ENCODE measurements at places on chromosomes 4 and X.

- no peak for DNase-seq
These were observed 33.9 kb downstream of the TMPRSS11A start for GRCh38 chr4:67929426-67929825.

DNA sequence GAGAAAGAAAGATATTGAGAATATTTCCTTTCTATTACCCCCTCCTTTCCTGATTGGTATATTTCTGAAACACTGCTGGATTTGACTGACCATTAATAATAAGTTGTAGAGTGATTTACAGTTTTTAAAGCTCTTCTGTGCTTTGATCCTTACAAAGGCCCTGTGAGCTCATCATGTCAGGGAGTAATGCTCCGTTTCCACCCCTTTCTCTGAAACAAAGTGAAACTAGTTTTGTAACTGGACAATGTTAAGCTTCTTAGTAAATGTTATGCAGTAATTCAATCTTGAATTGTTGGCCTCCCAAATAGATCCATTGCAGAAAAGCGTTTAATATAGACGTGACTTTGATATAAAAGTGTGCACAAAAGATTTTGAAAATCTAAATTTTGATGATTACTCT lies 190.1 kb upstream of the GNPDA2 start:
- DNase-seq, result no peak

DNA sequence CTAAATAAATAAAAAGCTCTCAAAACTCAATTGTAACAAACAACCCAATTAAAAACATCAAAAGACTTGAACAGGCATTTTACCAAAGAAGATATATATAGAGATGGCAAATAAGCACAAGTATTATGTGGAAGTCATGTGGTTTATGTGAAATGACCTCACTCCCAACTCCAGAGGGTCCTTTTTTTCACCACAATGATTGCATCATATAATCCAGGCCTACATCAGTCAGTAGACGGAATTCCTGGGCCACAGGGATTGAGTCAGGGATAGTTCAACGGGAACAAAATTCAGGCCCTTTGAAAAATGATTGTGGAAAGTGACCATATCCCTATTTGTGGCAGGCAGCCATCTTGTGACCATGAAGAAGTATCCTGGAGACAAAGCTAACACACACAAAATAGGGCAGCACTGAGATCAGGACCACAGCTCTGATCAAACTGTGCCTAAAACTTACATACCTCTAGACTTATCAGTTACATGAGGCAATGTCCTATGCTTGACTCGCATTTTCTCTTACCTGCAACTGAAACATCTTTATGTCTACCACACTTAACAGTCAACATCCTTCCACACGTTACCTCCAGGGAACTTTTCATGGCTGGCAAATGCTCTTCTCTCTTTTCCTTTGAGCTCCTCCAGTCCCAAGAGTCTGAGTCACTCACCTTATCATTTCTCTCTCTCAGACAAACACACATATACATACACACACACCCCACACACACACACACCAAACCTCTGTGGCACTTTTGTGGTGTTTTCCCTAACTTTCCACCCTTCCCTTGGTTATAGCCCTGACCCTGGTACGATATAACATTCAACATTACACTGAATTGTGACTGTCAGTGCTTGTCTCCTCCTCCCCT lies 113.5 kb downstream of the PHF8 start:
- DNase-seq, result no peak

GRCh38 chr4:78002260-78002659 lies 54.9 kb upstream of the FRAS1 start:
- DNase-seq, result no peak

DNA sequence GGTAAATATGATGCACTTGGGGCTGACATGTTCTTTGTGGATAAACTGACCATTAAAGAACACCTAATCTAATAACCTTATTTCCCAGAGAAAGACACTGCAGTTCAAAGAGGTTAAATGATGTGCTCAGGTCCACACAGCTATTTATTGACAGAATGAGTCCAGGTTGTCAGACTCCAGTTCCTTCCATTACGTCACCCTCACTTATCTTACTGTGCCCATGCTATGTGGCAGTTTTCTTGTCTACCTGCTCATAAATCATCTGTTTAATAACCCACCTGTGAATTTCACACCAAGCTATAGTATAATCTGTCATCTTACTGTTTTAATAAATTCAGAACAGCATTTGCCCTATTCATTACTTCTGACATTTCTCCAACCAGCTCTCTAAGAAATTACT lies 36.7 kb downstream of the QRFPR start:
- DNase-seq, result no peak

- no peak for DNase-seq
These were observed 117.0 kb downstream of the TBL1X start for GRCh38 chrX:9581771-9582385.

DNA sequence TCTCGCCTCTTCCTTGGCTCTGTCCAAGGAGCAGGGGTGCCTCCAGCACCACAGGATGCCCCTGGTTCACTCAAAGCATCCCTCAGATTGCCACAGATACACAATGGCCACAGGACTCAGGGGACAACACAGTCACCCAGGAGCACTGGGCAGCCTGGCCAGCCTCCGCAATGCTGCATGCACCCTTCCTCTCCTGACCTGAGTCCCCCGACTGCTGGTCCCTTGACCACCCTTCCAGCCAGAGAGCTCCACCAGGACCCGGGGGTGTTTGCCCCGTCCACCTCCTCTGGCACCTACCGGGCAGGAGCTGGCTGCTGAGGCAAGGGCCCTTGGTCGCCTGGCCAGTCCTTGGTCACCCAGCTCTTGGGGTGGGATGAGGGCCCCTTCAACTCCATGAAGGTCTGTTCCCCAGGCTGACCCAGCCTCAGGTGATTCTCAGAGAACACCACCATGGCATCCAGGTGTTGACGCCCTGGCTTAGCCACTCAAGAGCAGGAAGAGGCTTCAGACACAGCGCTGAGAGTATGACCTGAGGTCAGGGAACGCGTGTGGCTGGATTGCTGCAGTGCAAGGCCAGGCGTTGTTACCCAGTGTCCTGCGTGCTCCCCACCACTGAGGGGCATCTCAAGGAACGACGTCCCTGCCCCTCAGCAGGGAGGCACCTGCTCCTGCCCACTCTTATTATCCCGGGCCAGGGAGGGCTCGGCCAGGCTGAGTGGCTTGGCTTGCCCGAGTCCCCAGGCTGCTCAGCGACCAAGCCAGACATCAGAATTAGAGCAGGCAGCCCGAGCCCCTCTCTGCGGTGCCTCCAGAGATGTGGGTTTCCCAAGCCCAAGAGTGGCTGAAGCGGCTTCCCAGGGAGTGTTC lies 10.2 kb downstream of the ADRA2C start:
- DNase-seq, result no peak

GRCh38 chr4:19478791-19479190 lies 772.9 kb upstream of the SLIT2 start:
- no peak for DNase-seq

DNA sequence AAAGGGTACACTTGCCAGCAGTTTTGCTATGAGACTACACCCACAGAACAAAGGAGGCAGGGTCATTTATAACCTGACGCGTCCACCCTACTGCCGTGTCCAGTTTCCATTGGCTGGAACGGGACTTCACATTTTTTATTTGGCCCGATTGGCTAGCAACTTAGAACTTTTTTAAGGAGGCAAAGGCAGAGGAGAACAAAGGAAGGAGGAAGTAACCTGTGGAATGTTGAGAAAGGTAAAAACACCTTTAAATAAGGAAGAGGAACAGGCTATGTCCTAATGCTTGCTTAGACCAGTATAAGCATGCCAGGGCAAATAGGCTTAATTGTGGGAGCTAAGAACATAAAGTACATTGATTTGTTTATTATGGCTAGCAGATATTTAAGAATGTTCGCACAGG lies 18.7 kb downstream of the KDM6A start:
- no peak for DNase-seq

DNA sequence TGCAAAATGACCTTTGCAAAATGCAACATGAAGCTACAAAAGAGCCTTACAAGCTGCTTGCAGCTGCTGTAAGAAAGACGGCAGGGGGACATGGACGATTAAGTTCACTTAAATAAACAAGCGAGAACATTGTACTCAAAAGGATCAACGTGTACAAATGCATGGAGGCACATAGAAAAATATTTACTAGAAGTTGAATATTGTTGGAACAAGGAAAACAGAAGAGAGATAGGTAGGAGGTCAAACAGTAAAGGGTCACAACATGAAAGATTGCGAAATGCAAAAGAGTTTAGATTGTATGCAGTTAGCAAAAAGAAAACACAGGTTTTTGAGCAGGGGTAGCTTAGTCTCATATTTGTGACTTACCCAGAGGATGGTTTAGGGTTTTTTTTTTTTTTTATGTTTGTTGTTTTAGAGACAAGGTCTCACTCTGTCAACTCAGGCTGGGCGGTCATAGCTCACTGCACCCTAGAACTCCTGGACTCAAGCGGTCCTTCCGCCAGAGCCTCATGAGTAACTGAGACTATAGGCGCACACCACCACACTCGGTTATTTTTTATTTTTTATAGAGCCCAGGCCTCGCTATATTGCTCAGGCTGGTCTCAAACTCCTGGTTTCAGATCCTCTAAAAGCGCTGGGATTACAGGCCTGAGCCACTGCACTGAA lies 1.4 kb upstream of the PHF8 start:
- DNase-seq, result no peak

GRCh38 chr4:38926896-38927295 lies 59.3 kb downstream of the FAM114A1 start:
- DNase-seq, result no peak

GRCh38 chr4:151114338-151114737 lies 14.9 kb downstream of the RPS3A start:
- DNase-seq, result no peak

DNA sequence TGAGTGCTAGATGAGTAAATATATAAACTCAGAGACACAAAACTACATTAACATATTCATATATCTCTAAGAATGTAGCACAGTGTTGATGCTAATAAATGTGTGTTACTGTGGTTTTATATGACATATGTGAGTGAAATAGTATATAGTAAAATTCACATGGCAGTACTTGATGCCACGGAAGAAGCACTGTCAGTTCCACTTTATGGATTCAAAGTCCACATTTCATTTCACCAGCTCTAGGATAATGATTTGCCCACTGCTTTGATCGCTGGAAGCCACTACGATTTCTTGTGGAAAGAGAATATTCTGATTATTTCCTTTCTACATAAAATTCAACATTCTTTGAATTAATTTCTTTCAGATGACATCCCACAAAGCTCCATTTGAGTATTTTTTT lies 181.2 kb downstream of the GBA3 start:
- no peak for DNase-seq

DNA sequence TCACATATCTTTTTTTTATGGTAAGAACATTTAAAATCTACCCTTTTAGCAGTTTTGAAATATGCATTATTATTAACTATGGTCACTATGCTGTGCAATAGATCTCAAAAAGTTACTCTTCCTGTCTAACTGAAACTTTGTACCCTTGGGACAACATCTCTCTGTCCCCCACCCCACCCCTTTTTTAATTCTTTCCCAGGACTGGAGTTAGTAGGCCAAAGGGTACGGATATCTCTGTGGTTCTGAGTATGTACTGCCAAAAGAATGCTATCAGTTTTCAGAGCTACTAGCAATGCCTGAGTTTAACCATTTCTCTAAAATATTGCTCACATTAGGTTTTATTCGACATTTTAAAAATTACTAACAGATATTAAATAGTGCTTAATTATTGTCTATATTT lies 4.7 kb upstream of the FAM241A start:
- DNase-seq, result no peak

DNA sequence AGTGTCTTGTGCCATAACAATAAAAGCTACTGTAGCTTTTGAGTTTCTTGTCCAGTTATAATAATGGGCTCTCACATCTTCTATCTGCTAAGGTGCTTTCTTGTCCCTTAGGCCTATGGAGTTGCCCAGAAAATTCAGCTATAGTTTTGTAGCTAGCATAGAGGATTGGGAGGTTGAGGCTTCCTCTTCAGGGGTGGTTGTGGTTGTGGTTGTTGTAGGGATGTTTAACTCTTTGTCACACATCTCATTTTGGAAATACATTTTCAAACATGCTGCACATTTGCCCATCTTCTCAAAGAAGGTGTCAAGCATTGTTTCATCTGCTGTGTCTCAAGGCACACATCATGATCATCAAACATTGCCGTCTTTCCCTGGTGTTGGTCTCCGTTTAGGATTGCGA lies 65.0 kb downstream of the ATXN3L start:
- DNase-seq, result no peak

DNA sequence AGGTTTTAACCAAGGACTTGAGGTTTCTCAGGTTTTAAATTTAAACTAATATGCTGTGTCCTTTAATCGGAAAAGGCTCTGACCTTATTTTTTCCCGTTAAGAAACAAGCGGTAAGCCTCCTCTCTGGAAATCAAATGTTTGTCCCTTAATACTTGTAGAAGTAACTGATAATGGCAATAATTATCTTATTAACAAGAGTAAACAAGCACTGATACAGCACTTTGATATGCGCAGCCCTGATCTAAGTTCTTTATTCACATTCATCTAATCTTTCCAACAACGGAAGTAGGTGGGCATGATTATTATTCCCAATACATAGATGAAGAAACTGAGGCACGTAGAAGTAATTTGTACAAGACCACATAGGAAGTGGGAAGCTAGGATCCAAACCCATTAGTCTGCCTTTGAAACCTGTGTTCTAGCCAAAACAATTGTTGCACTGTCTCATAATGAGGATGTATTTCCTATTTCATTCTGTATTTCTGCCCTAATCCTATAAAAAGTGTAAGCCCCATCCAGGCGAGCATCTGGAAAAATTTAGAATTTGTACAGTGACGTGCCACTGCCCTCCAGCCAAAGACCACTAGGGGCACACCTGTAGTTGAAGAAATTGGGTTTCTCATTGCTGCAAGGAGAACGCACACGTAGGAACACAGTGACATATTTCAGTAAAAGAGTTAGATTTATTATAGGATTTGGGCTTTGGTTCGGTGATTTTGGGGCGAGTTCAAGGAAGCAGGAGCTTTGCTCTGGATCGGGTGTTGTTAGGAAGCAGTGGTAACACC lies 606 bp downstream of the CXorf58 start:
- DNase-seq, result no peak

DNA sequence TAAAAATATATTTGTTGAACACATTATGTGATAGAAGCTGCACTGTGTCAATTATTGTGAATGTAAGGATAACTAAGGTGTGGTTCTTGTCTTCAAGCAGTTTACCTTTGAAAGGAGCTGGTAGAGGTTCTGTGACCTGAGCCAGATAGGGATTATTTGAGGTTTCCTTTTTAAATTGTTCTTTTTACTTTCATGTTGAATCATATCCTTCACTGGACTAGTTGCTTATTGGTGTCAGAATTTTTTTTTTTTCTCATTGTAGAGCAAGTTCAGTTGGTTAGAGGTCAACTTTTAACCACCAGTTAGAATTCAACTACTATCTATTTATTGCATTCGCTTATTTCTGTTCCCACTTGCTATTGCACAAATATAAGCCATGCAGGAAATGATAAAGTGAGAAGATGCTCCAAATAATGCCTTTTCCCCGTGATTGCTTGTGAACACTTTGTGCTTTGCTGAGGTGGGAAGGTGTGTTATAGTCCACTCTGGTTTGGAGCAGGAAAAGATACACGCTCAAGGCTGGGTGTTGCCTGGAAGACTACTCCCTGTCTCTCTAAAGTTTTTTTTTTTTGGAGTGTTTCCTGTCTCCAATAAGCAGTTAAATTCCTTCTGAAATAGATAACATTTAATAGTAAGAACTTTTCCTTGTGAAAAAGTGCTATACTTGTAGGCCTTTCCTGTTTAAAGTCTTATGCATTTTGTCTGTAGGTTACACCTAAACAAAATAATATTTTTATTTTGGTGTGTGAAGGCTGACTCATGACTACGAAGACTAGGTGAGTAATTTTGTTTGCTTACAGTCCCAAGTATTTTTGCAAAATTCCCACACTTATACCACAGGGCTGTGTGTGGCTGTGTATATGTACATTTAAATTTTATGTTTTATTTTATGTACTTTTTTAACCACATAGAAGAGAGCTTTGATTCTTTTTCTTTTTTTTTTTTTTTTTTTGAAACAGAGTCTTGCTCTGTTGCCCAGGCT lies 83.8 kb upstream of the LCORL start:
- no peak for DNase-seq

All from activated CD4-positive, alpha-beta T cell treated with anti-CD3 and anti-CD28 coated beads for 4 hours (primary cell).